GM23338 (cell line): ENCODE measurements at places on chromosomes 7 and 10. TPM values are rescaled to one million over a fixed set of nuclear protein-coding genes. Genes with fewer than 3 reads are reported as not detected.

DNA sequence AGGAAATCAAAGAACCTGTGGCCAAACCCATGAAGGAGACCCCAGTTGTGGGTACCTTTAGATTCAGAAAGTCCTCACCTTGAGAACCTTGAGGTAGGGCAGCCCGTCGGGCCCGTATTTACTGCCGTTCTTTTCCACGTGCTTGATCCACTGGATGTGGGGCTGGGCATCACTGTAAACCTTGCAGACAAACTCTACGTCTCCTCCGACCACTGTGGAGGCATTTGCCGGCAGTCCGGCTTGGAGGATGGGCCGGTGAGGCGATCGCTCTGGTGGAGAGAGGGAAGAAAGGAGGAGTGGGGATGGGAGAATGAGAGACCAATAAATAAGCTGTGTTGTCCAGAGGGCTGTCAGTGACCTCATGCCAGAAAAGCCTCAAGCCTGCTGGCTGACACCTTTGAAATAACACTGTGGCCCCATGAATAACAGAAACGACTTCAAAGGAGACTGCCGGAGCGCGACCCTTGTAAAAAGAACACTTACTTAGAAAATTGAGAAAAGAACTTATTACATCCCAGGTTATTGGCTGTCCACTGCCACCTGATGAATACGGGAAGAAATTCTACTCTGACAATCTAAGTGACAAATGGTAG is 78.2 kb downstream of the FGFR2 start:
- H3K4me3 ChIP-seq: no peak overlapping the region
- H3K4me1 ChIP-seq: peaks cover 29% of the 10 kb centered on the region
- peak overlapping the region; percentile 55; the same call in 1 of the 2 replicates for H3K27ac ChIP-seq

GRCh38 chr7:22601812-22602565 is 102.0 kb upstream of the STEAP1B start:
- no peak for DNase-seq
- no peaks in the 10 kb centered on the region for H3K36me3 ChIP-seq
- peaks cover 10% of the 10 kb centered on the region for H3K4me1 ChIP-seq
- H3K4me3 ChIP-seq: no peak overlapping the region
- no peaks in the 10 kb centered on the region for H3K27me3 ChIP-seq

The OR13A1 gene
- total RNA-seq: 0.12 TPM in 1 of 2 replicates, not detected in the other

The TAS2R4 gene
- 3.3 and 4.2 TPM in 2 replicates for total RNA-seq

GRCh38 chr10:71854031-71854430 is 3.0 kb upstream of the PSAP start:
- peaks cover 9% of the 10 kb centered on the region for H3K4me1 ChIP-seq
- DNase-seq: no peak
- no peak overlapping the region for H3K4me3 ChIP-seq
- no peaks in the 10 kb centered on the region for H3K27me3 ChIP-seq
- no peak overlapping the region for H3K27ac ChIP-seq

GRCh38 chr10:131678171-131678570 is 222.6 kb upstream of the PPP2R2D start:
- H3K36me3 ChIP-seq: no peaks in the 10 kb centered on the region
- DNase-seq: no peak
- no peak overlapping the region for H3K27ac ChIP-seq
- H3K4me3 ChIP-seq: no peak overlapping the region
- H3K27me3 ChIP-seq: no peaks in the 10 kb centered on the region

GRCh38 chr7:79302293-79302692 is 151.2 kb downstream of the MAGI2 start:
- no peaks in the 10 kb centered on the region for H3K4me1 ChIP-seq
- H3K27me3 ChIP-seq: no peaks in the 10 kb centered on the region
- DNase-seq: peak; percentile 14

DNA sequence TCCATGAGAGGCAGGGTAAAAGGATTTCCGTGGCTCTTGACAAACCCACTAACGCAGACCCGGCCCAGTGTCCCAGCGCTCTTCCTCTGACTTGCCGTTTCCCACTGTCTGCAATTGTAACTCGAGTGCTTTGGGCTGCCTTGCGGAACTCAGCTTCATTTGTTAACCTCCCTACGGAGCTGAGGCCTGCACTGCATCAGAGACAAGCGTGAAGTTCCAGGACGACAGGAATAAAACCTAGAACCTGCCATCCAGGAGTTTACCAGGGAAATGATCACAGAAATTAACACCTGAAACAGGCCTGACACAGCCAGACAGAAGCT is 76.2 kb downstream of the SFMBT2 start:
- H3K4me1 ChIP-seq: peaks cover 17% of the 10 kb centered on the region
- no peaks in the 10 kb centered on the region for H3K27me3 ChIP-seq
- H3K4me3 ChIP-seq: no peak overlapping the region
- H3K27ac ChIP-seq: peak overlapping the region; percentile 63; the same call in 1 of the 2 replicates

- H3K27me3 ChIP-seq: no peaks in the 10 kb centered on the region
- no peak overlapping the region for H3K4me3 ChIP-seq
- peaks cover 2% of the 10 kb centered on the region; the same call in 1 of the 2 replicates for H3K36me3 ChIP-seq
- H3K4me1 ChIP-seq: peaks cover 19% of the 10 kb centered on the region
- DNase-seq: no peak
Measured at GRCh38 chr7:87339373-87339897, 6.0 kb upstream of the CROT start.

DNA sequence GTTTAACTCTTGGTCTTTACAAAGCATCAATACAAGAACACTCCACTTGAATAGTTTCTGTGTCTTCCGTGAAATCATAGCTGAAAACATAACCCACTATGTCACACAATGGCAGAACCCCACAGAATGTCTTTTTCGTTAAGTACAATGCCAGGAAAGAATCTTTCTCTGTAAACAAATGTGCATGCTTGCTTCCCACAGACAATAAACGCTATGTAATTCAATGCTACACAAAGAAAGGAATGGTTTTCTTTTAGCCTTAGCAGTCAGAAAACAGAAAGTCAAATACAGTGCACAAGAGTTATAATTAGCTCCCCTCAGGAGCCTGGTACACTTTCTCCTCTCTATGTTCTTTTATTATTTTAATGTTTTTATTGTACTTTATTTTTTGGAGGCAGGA is 186.1 kb downstream of the SRPK2 start:
- H3K36me3 ChIP-seq: no peaks in the 10 kb centered on the region
- no peak overlapping the region for H3K4me3 ChIP-seq
- no peaks in the 10 kb centered on the region for H3K27me3 ChIP-seq
- H3K4me1 ChIP-seq: peaks cover 7% of the 10 kb centered on the region
